ENCODE measurements at places on chromosomes 16 and 17. TPM values are rescaled to one million over a fixed set of nuclear protein-coding genes. Genes with fewer than 3 reads are reported as not detected.
A peak's percentile ranks its signal among the peaks of the same experiment; 100 is the strongest.

TRIM65 gene
- total RNA-seq: 16.8 TPM

NOXO1 gene
- total RNA-seq: 0.89 TPM

METRNL gene
- 33.6 TPM for total RNA-seq

WSCD1 gene
- 36.8 TPM for total RNA-seq

- H3K36me3 ChIP-seq: no peaks in the 10 kb centered on the region
- no peaks in the 10 kb centered on the region for H3K27me3 ChIP-seq
- no peak overlapping the region for H3K4me3 ChIP-seq
- no peak for DNase-seq
- H3K27ac ChIP-seq: no peak overlapping the region
Measured at GRCh38 chr16:19463468-19464315, 46.0 kb downstream of the TMC5 start.

DNA sequence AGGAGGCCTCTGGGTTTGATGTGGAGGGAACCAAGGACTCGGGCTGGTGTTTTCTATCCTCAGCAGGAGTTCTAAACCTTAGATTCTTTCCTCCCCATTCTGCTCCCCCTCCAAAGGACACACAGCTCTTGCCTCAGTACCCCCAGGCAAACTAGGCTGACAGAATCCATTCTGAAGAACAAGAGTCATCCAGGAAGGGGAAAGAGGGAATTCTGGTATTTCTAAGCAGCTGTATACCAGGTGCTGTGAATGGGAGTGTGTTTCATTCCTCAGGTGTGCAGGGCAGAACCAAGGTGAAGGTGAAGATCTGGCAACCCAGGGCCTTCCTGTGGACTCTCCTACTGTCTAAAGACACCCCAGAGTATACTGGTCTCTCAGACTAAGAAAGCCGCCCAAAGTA, 4.1 kb downstream of the INPP5K start:
- H3K4me3 ChIP-seq: no peak overlapping the region
- peaks cover 30% of the 10 kb centered on the region for H3K36me3 ChIP-seq
- no peak for DNase-seq
- peaks cover 35% of the 10 kb centered on the region for H3K4me1 ChIP-seq
- H3K27me3 ChIP-seq: no peaks in the 10 kb centered on the region

GRCh38 chr16:56245197-56245596, 53.9 kb downstream of the GNAO1 start:
- no peak overlapping the region for H3K27ac ChIP-seq
- peaks cover 2% of the 10 kb centered on the region for H3K27me3 ChIP-seq
- no peak overlapping the region for H3K4me3 ChIP-seq
- DNase-seq: no peak
- no peaks in the 10 kb centered on the region for H3K36me3 ChIP-seq
- peaks cover 6% of the 10 kb centered on the region for H3K4me1 ChIP-seq

DNA sequence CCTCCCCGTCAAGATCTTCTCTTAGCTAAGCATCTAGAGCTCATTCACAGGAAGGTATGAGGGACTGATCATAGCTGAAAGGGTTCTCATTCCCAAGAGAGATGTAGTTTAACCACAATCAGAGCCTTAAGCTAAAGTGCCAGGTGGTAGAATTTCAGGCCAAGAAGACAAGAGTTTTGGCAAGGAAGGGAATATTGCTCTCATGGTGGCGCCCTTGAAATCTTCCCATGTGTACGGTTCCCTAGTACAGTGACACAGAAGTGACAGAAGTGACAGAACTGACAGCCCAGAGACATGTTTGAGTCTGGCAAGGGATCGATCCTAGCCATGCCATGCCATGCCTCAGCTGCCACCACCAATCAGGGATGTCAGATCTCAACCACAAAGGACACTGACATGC, 2.5 kb downstream of the GRIN2C start:
- no peaks in the 10 kb centered on the region for H3K36me3 ChIP-seq
- peaks cover 37% of the 10 kb centered on the region for H3K4me1 ChIP-seq
- DNase-seq: no peak
- H3K27ac ChIP-seq: no peak overlapping the region

DNA sequence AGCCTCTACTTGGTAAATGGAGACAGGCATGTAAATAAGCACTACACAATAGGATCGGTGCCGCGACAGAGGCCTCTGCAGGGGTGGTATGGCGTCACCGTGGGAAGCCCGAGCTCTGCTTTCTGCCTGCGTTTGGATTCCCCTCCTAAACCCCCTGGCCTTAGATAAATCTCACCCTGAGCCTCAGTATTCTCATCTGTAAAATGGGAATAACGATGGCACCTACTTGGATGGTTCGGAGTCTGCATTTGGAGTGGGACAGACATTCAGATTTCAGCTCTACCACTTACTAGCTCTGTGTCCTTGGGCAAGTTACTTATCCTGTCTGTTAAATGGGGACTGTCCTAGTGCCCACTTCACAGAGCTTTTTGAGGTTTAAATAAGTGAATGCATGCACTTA, 42.8 kb upstream of the TNRC6A start:
- H3K27me3 ChIP-seq: no peaks in the 10 kb centered on the region
- H3K27ac ChIP-seq: peak overlapping the region; percentile 66
- H3K4me3 ChIP-seq: no peak overlapping the region
- H3K36me3 ChIP-seq: no peaks in the 10 kb centered on the region
- peaks cover 10% of the 10 kb centered on the region for H3K4me1 ChIP-seq

DNA sequence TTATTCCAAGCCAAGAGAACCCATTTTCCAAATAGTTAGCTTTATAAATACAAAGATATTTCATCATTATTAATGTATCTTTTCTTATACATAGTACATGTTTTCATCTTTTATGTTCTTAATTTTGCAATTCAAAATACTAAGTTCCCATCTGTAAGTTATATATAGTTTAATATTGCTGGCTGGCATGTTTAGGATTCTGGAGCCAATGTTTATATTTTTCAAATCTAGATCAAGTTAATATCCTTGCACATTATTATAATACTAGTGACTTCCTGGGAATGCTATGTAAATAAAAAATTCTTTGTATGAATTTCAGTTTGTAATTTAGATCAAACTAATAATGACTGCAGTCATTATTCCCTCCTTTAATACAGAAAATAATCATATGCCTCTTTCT, 189.7 kb downstream of the CNTNAP4 start:
- H3K4me3 ChIP-seq: no peak overlapping the region
- H3K27me3 ChIP-seq: no peaks in the 10 kb centered on the region
- H3K4me1 ChIP-seq: no peaks in the 10 kb centered on the region
- no peak overlapping the region for H3K27ac ChIP-seq

Data from muscle of leg (tissue), 16 donors.